ENCODE measurements at places on chromosomes 6 and 20. TPM values are rescaled to one million over a fixed set of nuclear protein-coding genes. Genes with fewer than 3 reads are reported as not detected.

BPIFA2 gene
- total RNA-seq, result not detected

DTNBP1 gene
- total RNA-seq, result 30.5 TPM

TSBP1 gene
- total RNA-seq, result not detected

FOXQ1 gene
- 20.7 TPM for total RNA-seq

POPDC3 gene
- total RNA-seq, result 6.4 TPM

TGM2 gene
- 0.37 TPM for total RNA-seq

CFB gene
- 0.66 TPM for total RNA-seq

- H3K4me3 ChIP-seq, result no peak overlapping the region
- no peaks in the 10 kb centered on the region for H3K36me3 ChIP-seq
- H3K27ac ChIP-seq, result peak overlapping the region; percentile 73
- H3K27me3 ChIP-seq, result no peaks in the 10 kb centered on the region
- no peaks in the 10 kb centered on the region for H3K4me1 ChIP-seq
Observed at GRCh38 chr6:167579806-167580618, 246.7 kb upstream of the AFDN start.

DNA sequence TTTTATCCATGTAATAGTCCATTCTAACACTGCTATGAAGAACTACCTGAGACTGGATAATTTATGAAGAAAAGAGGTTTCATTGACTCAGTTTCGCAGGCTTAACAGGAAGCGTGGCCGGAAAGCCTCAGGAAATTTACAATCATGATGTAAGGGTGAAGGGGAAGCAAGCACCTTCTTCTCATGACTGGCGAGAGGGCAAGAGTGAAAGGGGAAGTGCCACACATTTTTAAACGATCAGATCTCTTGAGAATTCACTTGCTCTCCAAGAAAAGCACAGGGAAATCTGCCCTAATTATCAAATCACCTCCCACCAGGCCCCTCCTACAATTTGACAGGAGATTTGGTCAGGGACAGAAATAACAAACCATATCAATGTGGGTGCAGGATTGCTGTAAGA lies 859.7 kb downstream of the EPHA7 start:
- no peak for DNase-seq
- H3K36me3 ChIP-seq, result no peaks in the 10 kb centered on the region
- H3K4me3 ChIP-seq, result no peak overlapping the region
- no peaks in the 10 kb centered on the region for H3K27me3 ChIP-seq

DNA sequence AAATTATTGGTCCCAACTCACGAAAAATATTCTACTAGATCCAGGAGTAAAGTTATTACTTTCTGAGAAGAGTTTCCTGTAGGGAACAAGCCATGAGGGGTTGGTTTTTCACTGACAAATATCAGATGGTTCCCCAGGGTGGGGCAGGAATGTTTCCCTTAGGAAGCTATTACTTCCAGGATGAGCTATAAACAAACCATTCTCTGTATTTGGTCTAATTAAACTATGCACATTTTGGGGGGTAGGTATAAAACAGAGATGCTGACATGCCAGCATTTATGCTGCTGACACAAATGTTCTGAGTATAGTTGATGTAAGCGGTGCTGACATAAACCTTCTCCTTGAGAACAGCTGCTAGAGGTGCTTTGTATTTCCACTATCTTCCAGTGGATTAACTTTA lies 54.2 kb downstream of the OGFRL1 start:
- no peaks in the 10 kb centered on the region for H3K4me1 ChIP-seq
- H3K27ac ChIP-seq, result no peak overlapping the region
- no peak for DNase-seq
- peaks cover 6% of the 10 kb centered on the region for H3K27me3 ChIP-seq

DNA sequence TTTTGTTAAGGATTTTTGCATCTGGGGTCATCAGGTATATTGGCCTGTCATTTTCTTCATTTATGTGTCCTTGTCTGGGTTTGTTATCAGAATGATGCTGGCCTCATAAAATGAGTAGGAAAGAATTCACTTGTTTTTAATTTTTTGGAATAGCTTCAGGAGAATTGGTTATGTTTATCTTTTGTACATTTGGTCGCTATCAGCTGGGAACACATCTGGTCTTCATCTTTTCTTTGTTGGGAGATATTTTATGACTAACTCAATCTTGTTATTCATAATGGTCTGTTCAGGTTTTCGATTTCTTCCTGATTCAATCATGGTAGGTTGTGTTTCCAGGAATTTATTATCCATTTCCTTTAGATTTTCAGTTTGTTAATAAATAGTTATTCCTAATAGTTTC lies 207.5 kb upstream of the ASCC3 start:
- H3K4me3 ChIP-seq, result no peak overlapping the region
- no peaks in the 10 kb centered on the region for H3K36me3 ChIP-seq
- no peaks in the 10 kb centered on the region for H3K27me3 ChIP-seq
- no peak for DNase-seq
- no peaks in the 10 kb centered on the region for H3K4me1 ChIP-seq
- no peak overlapping the region for H3K27ac ChIP-seq

GRCh38 chr6:89439014-89439413 lies 6.1 kb downstream of the ANKRD6 start:
- H3K27me3 ChIP-seq, result no peaks in the 10 kb centered on the region
- peaks cover 40% of the 10 kb centered on the region for H3K36me3 ChIP-seq
- no peak overlapping the region for H3K4me3 ChIP-seq
- H3K27ac ChIP-seq, result no peak overlapping the region

DNA sequence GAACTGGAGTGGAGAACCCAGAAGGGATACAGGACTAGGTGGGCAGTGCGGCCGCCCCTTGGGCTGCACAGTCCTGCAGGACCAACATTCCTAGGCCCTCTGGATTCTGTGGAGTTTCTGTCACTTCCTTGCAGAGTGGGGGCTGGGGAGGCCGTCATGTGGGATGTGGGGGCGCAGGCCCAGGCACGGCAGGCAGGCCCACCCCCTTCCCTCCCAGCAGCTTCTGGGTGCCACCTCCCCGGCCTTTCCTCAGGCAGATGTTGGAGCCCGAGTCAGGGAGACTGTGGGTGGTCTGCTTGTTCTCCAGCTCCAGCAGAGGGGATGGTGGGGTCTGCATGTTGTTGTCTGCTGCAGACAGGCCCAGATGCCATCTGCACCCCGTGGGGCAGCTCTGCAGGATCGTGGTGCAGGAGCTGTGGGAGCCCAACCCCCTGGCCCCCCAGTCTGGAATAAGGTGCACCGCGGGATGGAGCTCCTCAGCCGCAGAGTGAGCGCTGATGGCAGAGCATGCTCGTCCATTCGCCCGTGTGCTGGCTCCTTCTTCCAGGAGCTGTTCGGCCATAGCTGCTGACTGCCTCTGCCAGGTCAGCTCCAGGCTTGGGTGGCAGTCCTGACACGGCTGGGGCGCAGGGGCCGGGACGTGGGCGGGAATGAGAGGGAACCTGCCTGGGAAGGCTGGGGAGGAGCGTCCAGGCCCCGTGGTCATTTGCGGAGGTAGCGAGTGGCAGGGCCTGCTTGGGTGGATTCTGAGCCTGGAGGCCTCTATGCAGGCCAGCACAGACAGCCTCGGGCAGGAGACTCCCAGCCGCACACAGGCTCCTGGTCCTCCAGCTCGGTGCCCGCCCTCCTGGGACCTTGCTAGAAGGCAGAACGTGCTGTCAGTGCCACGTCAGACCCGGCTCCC lies 18.1 kb downstream of the SLC17A9 start:
- no peak for DNase-seq
- H3K27ac ChIP-seq, result no peak overlapping the region
- H3K27me3 ChIP-seq, result peaks cover 44% of the 10 kb centered on the region

DNA sequence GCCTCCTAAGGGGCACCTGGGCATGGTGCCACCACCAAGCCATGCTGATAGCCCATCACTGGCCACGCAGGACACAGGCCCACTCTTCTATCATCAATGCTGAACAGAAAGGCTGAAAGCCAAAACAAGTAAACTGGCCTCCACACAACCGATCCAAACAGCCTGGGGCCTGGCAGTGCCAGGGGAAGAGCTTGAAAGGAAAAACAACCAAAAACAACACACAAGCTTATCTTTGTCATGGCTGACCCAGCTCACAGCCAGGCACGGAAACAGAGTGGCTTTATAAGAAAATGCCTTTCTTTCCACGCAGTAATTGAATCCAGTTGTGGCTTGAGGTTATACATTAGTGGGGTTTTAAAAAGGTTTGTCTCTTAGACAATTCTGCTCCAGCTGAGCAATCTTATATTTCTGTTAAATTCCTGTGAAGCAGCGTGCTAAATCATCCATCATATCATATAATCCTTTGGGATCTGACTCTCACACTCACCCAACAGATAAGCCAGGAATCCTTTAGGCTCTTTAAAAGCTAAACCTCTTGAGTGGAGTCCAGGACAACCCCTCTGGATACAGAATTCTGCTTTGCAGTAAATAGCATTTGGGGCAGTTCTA lies 65.4 kb upstream of the SLC22A16 start:
- no peaks in the 10 kb centered on the region for H3K36me3 ChIP-seq
- H3K4me1 ChIP-seq, result peaks cover 12% of the 10 kb centered on the region
- H3K4me3 ChIP-seq, result no peak overlapping the region
- H3K27me3 ChIP-seq, result peaks cover 4% of the 10 kb centered on the region

DNA sequence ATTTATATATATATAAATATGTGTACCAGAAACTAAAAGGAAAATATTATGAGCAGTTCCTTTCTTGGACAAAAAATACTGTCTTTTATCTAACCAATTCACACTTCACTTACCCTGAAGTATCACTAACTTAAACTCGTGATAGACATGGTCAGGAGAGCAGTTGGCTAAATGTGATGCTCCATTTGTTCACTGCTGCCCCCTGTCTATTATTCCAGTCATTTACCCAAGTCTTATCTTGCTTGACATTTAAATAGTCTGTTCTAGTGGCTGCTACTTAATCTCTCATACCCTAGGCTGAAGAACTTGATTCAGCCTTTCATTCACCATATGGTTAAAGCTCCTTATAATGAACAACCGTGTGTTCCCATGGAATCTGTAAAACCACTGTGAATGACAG lies 789.6 kb upstream of the EYS start:
- no peaks in the 10 kb centered on the region for H3K27me3 ChIP-seq
- no peak for DNase-seq
- H3K36me3 ChIP-seq, result no peaks in the 10 kb centered on the region
- no peak overlapping the region for H3K4me3 ChIP-seq
- H3K27ac ChIP-seq, result no peak overlapping the region
- no peaks in the 10 kb centered on the region for H3K4me1 ChIP-seq

- H3K27ac ChIP-seq, result no peak overlapping the region
- H3K27me3 ChIP-seq, result no peaks in the 10 kb centered on the region
- H3K4me1 ChIP-seq, result no peaks in the 10 kb centered on the region
- no peak overlapping the region for H3K4me3 ChIP-seq
- H3K36me3 ChIP-seq, result no peaks in the 10 kb centered on the region
Observed at GRCh38 chr20:37955511-37955910, 52.6 kb downstream of the VSTM2L start.

GRCh38 chr6:7184502-7184901 lies 76.7 kb downstream of the RREB1 start:
- DNase-seq, result no peak
- H3K27me3 ChIP-seq, result no peaks in the 10 kb centered on the region
- H3K27ac ChIP-seq, result no peak overlapping the region

- H3K27me3 ChIP-seq, result no peaks in the 10 kb centered on the region
- no peak for DNase-seq
- no peak overlapping the region for H3K4me3 ChIP-seq
- no peak overlapping the region for H3K27ac ChIP-seq
Observed at GRCh38 chr6:116313101-116313776, 33.5 kb upstream of the TSPYL1 start.

Measured in endodermal cell (in vitro differentiated cells).